GM23338 (cell line): ENCODE measurements at places on chromosomes 16 and 17.

DNA sequence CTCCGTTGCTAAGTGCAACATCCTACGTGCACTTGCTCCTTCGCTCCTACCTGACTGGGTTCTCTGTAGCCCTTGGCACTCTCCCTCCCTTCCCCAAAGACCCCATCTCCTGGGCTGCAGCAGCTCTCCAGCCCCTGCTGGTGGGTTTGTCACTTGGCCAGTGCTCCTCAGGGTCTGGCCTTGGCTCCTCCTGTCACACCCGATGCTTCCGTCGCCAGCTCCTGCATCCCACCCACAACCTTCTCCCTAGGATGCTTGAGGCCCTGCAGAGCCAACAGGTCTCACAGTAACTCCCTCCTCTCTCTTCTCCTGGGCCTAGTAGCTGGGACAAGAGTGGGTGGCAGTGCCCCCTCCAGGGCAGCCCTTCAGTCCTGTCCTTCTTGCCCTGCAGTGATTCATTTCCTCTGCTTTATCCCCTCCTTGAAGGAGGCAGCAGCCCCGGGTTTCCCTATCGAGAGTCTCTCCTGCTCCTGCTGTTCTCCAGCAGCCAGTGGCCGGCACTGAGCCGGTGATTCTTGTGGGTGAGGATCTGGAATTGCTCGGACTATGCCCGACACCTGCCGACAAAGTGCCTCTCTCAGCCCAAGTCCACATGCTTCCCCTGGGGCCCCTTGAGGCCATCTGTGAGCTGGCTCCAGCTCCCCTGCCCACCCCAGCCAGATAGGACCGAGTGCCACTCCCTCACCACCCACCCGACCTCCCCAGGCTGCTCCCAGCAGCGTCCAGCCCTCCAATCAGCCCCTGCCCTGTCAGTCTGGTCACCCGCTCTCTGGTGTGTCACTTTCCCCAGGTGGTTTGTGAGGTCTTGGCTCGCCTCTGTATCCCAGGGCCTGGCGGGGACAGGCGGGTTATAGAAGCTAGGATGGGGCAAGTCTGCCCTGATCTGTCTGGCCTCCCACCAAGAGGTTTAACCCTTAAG, 3.8 kb downstream of the LITAFD start:
- DNase-seq = peak; percentile 60

DNA sequence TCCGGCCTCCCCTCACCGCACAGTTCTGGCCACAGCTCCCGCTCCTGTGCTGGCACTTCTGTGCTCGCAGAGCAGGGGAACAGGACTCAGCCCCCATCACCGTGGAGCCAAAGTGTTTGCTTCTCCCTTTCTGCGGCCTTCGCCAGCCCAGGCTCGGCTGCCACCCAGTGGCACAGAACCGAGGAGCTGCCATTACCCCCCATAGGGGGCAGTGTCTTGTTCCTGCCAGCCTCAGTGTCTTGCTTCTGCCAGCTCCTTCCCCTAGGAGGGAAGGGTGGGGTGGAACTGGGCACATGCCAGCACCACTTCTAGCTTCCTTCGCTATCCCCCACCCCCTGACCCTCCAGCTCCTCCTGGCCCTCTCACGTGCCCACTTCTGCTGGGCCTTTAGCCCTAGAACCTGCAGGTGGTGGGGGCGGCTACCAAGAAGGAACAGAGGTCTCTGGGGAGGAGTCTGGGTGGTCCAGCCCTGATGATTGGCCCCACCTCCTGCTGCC, 645 bp upstream of the ELMO3 start:
- peak; percentile 68 for DNase-seq

DNA sequence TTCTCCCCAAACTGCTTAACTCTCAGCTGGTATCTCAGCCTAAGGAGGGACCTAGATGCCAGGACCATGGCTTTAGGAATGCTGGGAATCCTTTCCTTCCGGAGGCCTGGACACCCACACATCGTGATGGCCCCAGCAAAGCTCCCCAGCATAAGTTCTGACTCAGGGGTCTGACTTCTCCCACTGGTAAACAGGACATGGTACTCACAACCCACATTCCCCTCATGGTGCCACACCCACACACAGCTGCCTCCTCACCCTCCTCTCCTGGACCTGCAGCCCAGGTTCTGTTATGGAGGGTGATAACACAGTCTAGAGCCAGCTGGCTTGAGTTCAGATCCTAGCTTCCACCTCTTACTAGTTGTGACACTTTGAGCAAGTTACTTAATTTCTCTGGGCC, 719 bp upstream of the RNF227 start:
- no peak for DNase-seq

DNA sequence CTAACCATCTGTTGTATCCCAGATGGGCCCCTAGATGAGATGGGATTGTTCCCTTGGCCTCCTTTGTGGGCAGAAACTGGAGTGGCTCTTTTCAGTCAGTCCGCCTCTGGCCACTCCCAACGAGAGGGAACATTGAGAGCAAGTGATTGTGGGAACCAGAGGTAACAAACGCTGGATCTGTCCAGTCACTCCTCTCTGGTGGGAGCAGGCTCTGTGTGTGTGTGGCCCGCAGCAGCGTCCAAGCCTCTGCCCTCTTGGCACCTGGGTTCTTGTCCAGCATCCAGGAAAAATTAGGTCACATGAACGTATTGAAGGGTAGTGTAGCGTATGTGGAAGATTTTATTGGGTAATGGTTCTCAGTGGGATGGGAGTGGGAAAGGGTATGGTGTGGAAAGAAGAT, 101.9 kb upstream of the COX10 start:
- no peak for DNase-seq

- DNase-seq = no peak
Observed at GRCh38 chr17:8956465-8956902, 9.0 kb downstream of the PIK3R5 start.
